ENCODE measurements at places on chromosomes 7 and 10.

- no peak for DNase-seq
Observed at GRCh38 chr7:23254051-23254681, 7.6 kb downstream of the GPNMB start.

- DNase-seq = no peak
Observed at GRCh38 chr7:154984601-154985188, 18.2 kb downstream of the PAXIP1 start.

GRCh38 chr7:64880322-64881297 is 22.5 kb upstream of the ZNF273 start:
- no peak for DNase-seq

DNA sequence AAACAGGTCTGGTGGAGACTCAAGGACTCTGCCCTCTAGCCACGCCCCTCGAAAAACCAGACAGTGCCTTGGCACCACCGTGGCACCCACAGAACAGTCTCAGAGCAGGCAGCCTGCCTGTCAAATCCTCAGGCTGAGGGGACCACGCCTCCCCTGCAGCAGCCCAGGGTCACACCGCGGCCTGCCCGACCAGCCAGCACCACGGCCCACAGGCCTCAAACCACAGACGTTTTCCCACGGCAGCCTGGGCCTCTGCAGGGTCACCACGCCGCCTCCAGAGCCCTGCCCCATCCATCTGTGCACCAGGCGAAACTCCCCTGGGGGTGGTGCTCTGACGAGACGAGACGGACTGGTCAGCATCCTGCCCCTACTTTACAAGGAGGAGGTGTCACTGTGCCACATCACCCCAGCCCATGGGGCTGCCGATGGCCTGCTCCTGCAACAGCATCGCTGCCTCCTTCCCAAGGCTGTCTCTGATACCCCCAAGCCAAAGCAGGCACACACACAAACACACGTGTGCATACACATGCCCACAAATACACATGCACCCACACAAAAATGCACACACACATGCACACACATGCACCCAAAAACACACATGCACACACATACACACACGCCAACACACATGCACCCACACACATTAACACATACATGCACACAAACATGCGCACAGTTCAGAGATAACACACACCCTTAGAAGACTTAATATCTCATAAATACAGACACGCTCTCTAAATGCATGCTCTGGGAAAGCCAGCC is 24.6 kb downstream of the PAPOLB start:
- no peak for DNase-seq
